ENCODE measurements at places on chromosomes 7 and 10.

GRCh38 chr7:96297876-96298275 is 24.0 kb downstream of the SLC25A13 start:
- no peak for DNase-seq

DNA sequence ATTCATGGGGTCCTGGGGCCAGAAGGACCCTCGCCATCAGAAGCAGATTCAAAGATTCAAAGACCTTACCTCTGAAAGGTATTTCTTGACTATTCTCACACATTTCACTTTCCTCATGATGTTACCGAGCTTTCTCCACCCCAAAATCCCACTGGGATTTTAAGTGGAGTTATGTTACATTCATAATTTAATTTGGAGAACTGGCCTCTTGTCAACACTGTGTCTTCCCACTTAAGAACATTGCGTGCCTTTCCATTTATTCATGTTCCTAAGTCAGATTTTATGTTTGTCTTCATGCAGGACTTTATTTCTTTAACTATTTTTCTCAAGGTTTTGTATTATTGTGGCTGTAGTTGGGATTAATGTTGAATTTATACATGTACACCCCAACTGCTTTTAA is 123.5 kb upstream of the BMPER start:
- no peak for DNase-seq

DNA sequence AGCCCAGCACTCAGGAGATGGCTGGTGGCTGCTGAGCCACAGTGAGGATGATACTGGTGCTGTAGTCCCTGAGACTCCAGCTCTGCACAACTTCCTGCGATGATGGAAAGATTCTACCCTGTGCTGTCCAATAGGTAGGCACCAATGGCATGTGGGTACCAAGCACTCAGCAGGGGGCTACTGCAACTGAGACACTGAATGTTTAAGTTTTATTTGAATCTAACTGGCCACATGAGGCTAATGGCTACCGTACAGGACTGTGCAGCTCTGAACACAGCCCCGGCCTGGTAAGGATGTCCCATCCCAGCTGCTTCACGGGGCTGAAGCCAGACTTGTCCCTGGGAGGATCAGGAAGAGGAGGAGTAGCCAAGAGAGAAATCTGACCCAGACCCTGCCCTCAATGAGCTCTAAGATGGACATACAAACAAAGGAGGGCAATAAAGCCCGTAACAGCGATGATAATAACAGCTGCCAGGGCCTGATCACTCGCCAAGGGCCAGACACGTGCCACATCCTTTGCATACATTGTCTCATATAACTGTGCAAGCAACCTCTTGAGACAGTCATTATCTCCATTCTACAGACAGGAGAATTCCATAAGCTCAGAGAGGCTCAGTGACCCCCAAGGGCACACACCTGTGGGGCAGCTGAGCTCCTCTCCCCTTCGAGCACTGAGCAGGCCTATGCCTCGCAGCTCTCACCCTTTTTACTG is 3.8 kb downstream of the GPRIN2 start:
- no peak for DNase-seq

DNA sequence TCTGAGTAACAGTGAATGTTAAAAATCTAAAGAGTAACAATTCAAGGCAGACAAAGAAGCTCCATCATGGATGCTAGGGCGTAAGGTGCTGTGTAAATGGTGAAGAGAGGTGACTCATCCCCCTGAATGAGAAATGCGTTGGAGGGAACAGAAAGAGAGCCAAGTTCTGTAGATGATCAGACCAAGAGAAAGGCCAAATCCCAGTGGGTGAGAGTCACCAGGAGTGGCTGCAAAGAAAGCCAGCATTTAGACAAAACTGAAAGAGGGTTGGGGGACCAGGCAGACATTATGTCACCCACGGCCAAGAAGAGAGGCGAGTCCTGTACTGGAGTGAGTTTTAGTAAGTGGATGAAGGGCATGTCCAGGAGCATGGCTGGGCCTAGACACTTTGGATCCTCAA is 153.1 kb downstream of the TRIL start:
- no peak for DNase-seq

GRCh38 chr10:76086170-76086760 is 654.8 kb downstream of the LRMDA start:
- no peak for DNase-seq

DNA sequence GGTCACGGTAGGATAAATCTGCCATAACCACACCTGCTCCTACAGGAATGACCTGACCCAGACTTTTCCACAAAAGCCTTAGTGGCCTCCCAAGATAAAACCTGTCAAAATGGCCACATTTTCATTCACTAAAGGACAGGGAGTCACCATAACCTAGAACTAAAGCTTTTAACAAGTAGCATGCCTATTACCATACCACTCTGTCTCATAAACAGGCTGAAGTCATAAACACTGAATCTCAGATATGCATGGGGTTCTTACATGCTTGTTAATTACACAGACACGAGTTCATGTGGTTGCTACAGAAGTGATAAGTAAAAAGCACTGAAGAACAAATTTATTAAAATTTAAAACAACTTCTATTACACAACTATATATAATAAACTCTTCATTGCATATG is 56.0 kb downstream of the HIPK2 start:
- no peak for DNase-seq

DNA sequence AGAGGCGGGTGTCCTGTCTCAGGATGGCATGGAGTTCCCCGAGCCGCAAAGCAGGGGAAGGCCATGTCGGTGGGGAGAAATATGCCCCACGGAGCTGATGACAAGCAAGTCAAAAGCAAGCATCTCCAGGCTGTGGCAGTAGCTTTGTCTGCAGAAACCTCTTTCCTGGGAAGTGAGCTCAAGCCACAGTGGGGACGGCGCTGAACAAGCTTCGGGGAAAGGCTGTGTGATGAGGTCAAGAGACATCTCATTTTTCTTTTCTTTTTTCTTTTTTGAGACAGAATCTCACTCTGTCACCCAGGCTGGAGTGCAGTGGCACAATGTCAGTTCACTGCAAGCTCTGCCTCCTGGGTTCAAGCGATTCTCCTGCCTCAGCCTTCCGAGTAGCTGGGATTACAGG is 62.6 kb downstream of the ELFN1 start:
- no peak for DNase-seq

DNA sequence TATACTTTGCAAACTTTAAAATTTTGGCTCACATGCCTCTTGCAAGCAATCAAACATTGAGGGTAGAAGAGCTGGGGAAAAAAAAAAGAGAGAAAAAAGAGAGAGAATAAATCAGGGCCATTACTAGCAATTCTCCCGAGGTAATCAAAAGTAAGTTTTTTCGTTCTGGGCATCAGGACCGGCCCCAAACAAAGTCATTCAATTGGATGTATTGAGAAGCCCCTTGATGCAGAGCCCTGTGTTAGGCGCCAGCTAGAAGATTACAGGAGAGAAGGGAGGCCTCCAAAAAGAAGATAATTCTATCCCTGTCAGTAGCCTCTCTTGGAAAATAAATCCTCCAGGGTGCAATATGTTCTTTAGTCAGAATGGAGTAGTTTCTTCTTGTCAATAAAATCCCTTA is 2.2 kb upstream of the CTNNA3 start:
- DNase-seq: no peak

- peak; percentile 76 for DNase-seq
These were observed 37.4 kb downstream of the RASGEF1A start for GRCh38 chr10:43229208-43230061.

Measured in neural progenitor cell (in vitro differentiated cells).